Stimulated activated CD4-positive, alpha-beta T cell treated with anti-CD3 and anti-CD28 coated beads, Interleukin-1b, Interleukin-23, amount 100 ng/mL, for 4 hours (primary cell): ENCODE measurements at places on chromosomes 12 and 14.

DNA sequence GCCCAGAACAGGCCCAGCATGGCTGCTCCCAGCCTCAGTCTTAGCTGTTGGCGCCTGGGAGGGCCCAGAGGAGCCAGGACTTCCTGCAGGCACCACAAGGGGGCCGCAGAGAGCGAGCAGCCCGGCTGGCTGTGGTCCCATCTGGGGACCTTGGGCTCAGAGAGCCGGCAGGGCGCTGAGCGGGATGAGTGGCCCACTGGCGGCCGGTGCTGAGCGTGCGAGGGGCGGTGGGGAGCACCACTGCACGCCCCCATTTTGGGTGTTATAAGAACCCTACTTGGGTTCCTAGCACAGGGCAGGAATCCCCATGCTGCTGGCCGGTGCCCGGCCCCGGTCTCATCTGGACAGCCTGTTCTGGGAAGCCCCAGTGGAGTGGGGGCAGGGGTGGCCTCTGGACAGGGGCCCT is 25.9 kb upstream of the CRIP2 start:
- peak; percentile 55 for DNase-seq

DNA sequence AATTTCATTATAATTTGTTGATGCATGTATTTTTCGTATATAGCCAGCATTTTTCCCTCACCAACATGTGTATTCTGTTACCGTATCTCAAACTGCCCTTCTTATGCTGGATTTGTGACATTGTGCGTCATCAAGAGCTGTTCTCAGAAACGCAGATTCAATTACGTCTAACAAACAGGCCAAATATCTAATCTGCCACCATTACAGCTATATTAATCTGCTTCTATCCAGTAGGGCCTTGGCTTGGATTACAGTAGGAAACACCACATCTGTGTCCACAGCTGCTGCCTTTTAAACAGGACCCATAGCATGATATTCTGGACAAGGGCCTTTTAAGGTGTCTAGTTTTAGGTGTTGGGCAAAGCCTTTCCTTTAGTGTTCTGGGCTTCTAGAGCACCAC is 140.6 kb downstream of the PDE3A start:
- DNase-seq = no peak

DNA sequence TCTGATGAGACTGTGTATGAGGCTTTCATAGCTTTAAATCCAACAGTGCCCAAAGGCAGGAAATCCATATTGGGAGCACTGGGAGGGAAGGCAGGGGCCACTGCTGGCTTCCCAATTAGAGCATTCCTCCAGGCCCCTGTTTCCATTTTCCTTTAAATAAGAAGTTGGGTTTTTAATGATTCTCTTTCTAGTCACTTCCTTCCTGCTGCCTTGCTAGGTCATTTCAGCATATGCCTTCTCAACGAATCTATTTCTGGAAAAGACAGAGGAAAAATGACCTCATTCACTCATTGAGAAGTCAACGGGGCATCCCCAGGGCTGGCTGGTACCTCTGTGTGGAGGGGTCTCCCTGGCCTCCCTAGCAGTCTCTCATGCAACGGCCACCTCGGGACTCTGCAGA is 43.5 kb downstream of the IGF1 start:
- DNase-seq = no peak

- DNase-seq = no peak
Measured at GRCh38 chr14:38280081-38280480, 24.2 kb upstream of the CLEC14A start.

DNA sequence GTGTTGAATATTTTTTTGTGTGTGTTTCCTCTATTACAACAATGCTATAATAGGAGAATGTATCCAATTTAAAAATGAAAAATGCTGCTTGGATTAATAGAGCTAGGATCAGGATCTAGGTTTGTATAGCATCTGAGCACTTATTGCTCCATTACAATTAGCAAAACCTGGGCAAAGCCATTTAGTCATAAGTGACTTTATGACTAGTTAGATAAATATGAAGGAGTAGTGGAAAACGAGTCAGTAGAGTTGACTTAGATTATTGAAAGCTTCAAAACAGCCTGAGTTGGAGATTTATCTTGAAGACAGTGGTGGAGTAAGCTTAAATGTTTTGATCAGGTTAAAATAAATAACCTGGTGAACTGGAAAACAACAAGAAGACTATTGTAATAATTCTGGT is 2.8 kb downstream of the MED21 start:
- DNase-seq = no peak

- DNase-seq = no peak
Measured at GRCh38 chr12:124328636-124329035, 33.7 kb downstream of the RFLNA start.

DNA sequence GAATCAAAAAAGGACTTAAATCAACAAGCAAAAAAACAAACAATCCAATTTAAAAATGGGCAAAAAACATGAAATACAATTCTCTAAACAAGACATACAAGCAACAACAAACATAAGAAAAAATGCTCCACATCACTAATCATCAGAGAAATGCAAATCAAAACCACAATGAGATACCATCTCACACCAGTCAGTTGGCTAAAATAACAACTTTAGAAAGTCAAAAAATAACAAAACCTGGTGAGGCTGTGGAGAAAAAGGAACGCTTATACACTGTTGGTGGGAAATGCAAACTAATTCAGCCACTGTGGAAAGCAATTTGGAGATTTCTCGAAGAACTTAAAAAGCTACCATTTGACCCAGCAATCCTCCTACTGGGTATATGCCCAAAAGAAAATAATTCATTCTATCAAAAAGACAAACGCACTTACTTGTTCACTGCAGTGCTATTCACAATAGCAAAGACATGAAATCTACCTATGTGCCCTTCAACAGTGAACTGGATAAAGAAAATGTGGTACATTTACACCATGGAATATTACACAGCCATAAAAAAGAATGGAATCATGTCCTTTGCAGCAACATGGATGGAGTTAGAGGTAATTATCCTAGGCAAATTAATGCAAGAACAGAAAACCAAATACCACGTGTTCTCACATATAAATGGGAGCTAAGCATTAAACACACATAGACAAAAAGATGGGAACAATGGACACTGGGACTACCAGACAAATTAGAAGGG is 26.9 kb downstream of the PRKD1 start:
- no peak for DNase-seq

- DNase-seq = no peak
Measured at GRCh38 chr14:33068040-33068439, 129.4 kb downstream of the NPAS3 start.

- DNase-seq = peak; percentile 26
Measured at GRCh38 chr12:62813031-62813829, 121.7 kb downstream of the PPM1H start.

GRCh38 chr12:44118946-44119345 is 283.1 kb downstream of the TMEM117 start:
- DNase-seq = no peak

- DNase-seq = no peak
Measured at GRCh38 chr12:127304751-127305725, 961.9 kb upstream of the TMEM132C start.

GRCh38 chr12:89995870-89996269 is 287.2 kb upstream of the ATP2B1 start:
- no peak for DNase-seq

- DNase-seq = no peak
Measured at GRCh38 chr12:26631846-26632245, 201.1 kb downstream of the ITPR2 start.

DNA sequence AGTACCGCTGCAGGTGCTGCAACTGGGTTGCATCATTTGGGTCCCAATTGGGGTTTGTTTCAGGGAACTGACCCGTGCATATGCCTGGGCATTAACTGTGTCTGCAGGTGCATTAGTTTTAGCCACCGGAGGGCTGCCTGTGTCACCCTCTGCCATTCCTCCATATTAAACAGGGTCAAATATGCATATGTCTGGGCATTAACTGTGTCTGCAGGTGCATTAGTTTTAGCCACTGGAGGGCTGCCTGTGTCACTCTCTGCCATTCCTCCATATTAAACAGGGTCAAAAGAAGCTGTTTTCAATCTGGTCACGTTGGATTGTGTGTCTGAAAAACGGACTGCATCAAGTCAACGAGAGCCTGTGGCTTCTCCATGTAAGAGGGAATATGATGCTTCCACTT is 1317.0 kb downstream of the TMEM121 start:
- DNase-seq = no peak

GRCh38 chr12:51033048-51033447 is 6.9 kb upstream of the SLC11A2 start:
- no peak for DNase-seq

GRCh38 chr12:107362960-107363359 is 269.6 kb upstream of the CRY1 start:
- DNase-seq = no peak

- DNase-seq = peak; percentile 63
Measured at GRCh38 chr14:90399541-90400444, 3.0 kb downstream of the CALM1 start.

DNA sequence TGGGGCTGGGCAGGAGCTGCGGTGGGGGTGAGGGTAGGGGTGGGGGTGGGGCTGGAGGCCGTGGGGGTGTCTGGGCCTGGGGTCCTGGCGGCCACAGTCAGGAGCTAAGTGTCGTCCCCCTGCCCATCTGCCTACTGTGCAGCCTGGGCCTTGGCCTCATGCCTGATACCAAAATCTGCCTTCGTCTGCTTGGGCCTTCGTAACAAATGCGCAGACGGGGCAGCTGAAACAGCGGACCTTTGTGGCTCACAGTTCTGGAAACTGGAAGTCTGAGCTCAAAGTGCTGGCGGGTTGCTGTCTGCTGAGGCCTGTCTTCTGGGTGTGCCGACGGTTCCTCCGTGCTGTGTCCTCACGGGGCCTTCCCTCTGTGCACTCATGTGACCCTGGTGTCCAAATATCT is 61.7 kb downstream of the KIF26A start:
- DNase-seq = no peak

GRCh38 chr12:116116650-116117424 is 160.7 kb downstream of the MED13L start:
- no peak for DNase-seq

DNA sequence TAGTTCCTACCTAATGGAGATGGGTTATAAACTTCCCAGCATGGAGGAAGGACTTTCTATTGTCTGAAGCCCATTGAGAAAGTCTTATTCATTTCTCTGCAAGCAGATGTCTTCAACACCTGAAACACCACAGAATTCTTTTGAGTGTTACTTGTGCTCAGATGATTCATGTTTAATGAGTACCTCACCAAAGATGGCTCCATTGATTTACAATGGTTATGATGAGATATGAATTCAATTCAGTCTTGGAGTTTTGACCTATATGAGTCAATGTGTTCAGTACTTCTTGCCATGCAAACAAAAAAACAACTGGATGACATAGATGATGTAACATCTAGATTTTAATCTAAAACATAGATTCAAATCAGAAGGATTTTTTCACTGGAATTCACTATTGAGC is 15.4 kb upstream of the PAWR start:
- DNase-seq = no peak

- DNase-seq = no peak
Measured at GRCh38 chr12:1845886-1846285, 25.5 kb downstream of the LRTM2 start.

DNA sequence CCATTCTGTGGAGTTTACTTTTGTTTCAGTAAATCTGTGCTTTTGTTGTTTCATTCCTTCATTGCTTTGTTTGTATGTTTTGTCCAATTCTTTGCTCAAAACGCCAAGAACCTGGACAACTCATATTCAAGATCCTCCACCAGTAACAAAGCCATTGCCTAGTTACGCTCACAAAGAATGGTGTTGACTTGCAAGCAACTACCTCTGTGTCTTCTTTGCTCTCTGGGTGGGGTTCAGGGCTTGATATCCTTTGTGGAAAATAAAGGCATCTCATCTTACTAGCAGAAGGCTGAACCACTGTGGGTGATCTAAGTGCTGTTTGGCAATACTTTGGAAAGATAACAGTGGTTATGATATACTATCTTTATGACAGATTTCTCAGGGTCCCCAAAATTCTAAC is 233.4 kb upstream of the ABCD2 start:
- no peak for DNase-seq

DNA sequence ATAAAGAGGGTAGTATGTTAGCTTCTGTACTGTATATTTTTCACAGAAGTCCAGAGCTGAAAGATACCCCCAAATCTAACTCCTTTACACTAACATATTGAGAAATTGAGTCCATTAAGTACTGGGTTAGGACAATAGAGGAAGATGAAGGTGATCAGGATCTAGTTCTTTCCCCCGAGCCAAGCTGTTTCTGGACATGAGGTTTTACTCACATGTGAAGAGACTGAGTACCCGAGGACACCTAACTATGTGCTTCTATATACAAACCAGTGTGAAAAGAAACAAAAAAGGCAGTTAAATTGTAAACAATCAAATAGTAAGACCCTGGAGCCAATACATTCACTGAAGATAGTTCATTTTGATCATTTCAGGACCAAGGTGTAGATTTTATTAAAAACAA is 3.8 kb upstream of the TRHDE start:
- no peak for DNase-seq
